T-helper 1 cell (primary cell): ENCODE measurements at places on chromosomes 2 and 18.

GRCh38 chr18:13253786-13254688 is 35.5 kb downstream of the LDLRAD4 start:
- DNase-seq, result no peak

- no peak for DNase-seq
Observed at GRCh38 chr18:28050545-28050944, 126.4 kb downstream of the CDH2 start.

DNA sequence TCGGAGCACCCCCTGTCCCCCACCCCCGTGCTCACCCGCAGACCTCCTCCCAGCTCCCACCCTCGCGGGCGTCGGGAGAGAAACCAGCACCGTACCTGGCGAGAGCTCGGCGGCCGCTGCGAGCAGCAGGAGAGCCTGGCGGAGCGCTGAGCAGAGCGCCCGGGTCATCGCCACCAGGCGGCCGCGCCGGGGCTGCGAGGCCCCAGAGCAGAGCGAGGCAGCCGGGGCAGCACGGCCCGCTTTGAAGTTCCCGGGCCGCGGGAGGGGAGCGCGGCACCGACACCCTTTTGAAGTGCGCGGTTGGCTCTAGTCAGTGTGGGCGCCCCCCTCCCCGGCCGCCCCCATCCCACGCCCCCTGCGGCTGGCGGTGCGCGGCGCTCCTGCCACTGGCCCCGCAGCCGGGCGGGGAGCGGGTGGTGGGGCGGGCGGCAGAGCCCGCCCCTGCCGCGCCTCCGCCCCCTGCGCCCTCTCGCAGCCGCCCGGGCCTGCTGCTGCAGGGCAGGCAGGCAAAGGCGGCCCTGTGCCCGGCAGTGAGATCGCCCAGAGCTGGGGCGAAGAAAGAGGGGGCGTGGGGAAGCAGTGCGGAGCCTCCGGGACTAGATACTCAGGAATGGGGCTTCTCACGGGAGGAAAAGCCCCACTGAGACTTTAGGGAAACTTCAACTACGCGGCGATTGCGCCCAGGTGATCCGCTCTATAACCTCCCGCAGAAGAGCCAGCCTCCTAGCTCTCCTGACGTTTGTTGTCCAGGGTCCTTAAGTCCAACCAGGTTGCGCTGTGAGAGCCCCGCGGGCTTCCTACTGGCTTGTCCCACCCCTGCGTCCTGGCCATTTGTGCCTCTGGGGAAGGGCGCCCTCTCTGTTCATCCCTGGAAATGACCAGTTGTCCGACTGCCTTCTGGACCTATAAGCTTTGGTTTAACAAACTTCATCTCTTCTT is at the start of gene ACVR1C:
TSS of gene ACVR1C (minus strand) at position 388 of the 939 bp plus-strand sequence. CDS start at position 168, 220 bp downstream.
- peak; percentile 65 for DNase-seq

- no peak for DNase-seq
Observed at GRCh38 chr2:69714024-69714423, 27.9 kb upstream of the ANXA4 start.

DNA sequence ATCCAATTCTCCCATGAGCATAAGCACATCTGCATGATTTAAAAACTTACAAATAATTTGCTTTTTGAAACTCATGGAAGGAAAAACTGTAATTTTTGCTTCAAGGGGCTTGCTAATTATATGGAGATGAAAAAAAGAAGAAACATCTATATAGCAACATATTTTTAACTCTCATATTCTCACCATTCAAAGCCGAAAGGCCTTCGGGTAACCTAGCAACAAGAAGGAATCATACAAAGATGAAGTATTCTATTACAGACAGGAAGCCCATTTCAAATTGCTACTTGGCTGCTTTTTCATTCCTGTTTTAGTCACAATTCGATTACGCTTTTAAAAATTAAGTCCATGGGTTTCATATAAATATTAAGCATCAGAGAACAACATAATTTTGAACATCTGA is 39.2 kb upstream of the RNU4ATAC start:
- DNase-seq, result no peak

DNA sequence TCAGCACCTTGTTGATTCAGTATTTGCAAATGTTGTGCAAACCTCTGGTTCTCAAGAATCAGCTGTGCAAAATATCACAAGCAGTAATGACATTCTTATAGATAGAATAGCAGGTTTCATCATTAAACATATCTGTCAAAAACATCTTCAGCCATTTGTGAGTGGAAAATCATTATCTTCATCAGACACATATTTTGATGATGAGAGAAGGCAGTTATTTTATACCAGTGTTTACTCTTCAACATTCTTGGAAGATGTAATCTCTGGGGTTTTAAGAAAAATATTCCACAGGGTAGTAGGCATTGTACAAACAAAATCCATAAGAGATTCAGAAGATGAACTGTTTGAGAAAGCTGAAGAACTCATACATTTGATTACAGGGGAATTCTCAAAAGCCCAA is 64.3 kb downstream of the FSIP2 start:
- DNase-seq, result no peak

DNA sequence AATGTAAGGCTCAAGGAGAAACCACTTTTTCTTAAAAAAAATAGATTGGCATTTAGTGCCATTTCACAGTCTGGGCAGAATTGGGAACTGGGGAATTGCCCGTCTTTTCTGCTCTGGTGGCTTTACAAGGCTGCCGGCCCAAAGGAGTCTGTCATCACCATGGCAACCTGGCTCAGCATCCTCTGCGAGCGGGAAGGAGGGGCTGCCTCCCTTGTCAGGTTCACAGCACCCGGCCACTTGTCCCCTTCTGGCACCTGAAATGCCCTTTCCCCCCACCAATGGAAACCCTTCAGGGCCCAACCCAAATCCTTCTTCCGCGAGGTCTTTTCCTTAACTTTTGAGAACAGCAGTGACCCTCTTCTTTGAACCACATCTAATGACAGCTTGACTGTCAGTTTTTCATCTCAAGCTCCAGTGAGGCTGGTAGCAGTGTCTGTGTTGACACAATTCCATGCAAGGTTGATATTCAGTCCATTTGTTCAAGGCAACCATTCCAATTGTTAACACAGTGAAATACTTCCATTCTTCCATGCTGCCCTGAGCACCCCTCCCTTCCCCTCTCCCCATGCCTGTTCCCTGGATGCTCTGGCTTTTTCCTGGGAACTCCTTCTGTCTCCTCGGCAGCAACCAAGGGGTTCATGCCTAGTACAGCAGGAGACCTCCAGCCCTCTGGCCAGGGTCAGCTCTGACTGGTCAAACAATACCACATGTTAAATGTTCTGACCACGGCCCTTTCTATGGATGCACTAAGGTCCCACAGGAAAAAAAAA is 79.6 kb downstream of the DNER start:
- no peak for DNase-seq

- DNase-seq, result no peak
Observed at GRCh38 chr2:27833931-27834330, 56.3 kb downstream of the RBKS start.

GRCh38 chr2:220795705-220796104 is 776.4 kb downstream of the EPHA4 start:
- DNase-seq, result no peak

DNA sequence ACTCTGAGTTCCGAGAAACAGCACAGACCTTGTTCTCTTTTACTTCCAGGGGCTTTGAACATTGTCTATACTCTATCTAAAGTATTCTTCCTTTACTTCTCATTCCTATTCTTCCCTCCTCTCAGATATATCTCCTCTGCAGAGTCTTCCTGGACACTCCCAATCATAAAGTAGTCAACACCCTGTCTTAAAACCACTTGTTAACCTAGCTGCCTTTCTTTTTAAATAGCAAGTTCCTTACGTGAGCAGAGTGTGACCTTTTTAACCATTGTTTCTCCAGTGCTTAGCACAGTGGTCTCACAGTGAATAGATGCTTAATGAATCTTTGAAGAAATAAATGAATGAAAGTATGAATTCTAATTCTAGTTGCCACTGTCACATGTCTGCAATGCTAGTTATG is 47.4 kb downstream of the PTRHD1 start:
- DNase-seq, result no peak

GRCh38 chr2:4964579-4964978 is 727.6 kb upstream of the SOX11 start:
- DNase-seq, result no peak
